ENCODE measurements at places on chromosomes 3 and 15.

- no peak for DNase-seq
These were observed 28.6 kb downstream of the IL5RA start for GRCh38 chr3:3081381-3082233.

DNA sequence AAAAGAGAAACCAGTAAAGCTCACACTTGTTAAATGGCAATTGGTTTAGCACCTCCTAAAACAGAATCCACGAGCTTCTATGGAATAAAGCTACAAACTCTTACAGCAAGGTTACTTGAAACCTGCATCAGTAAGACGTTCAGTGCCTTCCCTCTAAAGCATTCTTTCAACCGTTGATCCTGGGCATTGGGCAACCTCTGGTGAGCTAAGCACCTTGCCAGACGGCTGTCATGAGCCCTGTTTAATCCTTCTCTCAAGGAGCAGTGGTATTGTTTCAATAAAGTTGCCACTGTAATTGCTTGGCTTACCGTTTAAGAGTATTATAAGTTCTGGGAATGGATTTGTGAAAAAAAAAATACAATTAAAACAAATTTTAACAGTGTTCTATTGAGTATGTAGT, 75.0 kb downstream of the COL8A1 start:
- peak; percentile 56 for DNase-seq

DNA sequence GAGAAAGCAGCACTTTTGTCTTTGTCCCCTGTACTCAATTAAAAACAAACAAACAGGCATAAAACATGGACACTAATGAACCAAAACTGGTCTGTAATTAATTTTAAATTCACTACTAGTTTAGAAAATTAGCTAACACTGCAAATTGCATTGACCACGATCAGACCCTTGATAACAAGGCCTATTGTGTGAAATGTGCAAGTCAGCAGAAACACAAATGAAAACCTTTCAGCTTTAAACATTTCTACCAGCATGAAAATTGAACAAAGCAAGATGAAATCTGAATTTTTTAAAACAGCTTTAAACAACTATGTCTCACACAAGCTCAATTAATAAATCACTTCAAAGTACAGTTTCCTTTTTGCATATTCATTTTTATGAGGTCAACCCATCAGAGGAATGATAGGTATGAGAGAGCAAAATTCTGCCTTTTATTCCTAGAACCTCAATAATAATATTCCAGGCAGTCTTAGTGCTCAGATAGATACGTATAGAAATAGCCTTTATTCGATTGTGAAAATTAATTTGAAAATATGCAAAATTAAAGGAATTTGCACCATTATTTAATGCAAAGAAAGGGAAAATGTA, 27.0 kb upstream of the CHMP2B start:
- no peak for DNase-seq

- DNase-seq, result peak; percentile 27
These were observed 16.6 kb upstream of the AGTR1 start for GRCh38 chr3:148681080-148681479.

GRCh38 chr15:40302288-40302886, 5.3 kb downstream of the PLCB2 start:
- no peak for DNase-seq

GRCh38 chr3:161412123-161412522, 40.8 kb upstream of the SPTSSB start:
- no peak for DNase-seq

DNA sequence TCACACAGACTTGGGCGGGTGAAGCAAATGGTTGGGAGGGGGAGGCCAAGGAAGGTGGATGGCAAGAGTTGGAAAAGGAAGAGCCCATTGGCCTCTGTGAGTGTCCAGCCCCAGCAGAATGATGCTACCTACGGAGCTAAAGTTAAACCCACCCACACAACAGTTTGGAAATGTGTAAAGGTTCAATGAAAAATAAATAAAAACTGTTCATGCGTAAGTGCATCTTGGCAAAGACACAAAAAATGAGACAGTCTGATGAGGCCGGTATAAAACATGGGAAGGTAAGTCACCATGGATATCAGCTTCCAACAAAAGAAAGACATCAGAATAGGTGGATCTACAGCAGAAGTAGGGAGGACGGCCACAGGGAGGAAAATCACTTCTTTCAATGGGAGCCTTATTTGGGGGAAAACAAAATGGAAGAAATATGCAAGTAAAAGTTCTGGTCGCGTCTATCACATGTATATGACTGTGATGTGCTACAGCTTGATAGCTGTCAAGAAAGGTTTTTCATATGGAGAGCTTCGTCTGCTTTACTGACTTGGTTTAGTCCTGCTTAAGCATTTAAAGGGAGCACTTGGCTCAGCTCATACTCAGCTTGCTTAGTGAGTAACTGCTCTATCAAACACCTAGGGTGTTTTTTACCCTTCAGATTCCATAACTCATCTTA, 82.8 kb downstream of the TIGIT start:
- no peak for DNase-seq

- no peak for DNase-seq
These were observed 28.1 kb downstream of the HLTF start for GRCh38 chr3:149058198-149058597.

- DNase-seq, result no peak
These were observed 233.4 kb downstream of the LSAMP start for GRCh38 chr3:116211901-116212300.

DNA sequence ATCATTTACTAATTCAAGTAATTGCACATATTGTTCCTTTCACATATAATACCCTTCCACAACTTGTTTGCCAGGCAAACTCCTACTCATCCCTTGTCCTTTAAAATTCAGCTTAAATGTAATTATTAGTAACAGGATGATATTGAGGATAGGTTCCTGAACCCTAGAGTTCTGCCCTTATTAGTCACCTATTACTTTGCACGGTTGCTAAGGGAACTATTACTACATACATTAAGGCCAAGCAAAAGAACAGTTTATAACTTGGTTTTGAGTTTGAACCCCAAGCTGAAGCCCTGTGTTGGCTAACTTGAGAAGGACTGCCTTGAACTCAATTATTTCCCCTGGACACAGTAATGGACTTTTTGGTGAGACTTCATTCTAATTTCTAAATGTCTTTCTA, 529.7 kb downstream of the IGSF11 start:
- no peak for DNase-seq

GRCh38 chr3:48016301-48016973, at the start of gene MAP4:
Gene MAP4, minus strand, starts transcription at chr3:48016416. Its CDS starts 17,556 bp downstream, at chr3:47998860.
- DNase-seq, result peak; percentile 29

DNA sequence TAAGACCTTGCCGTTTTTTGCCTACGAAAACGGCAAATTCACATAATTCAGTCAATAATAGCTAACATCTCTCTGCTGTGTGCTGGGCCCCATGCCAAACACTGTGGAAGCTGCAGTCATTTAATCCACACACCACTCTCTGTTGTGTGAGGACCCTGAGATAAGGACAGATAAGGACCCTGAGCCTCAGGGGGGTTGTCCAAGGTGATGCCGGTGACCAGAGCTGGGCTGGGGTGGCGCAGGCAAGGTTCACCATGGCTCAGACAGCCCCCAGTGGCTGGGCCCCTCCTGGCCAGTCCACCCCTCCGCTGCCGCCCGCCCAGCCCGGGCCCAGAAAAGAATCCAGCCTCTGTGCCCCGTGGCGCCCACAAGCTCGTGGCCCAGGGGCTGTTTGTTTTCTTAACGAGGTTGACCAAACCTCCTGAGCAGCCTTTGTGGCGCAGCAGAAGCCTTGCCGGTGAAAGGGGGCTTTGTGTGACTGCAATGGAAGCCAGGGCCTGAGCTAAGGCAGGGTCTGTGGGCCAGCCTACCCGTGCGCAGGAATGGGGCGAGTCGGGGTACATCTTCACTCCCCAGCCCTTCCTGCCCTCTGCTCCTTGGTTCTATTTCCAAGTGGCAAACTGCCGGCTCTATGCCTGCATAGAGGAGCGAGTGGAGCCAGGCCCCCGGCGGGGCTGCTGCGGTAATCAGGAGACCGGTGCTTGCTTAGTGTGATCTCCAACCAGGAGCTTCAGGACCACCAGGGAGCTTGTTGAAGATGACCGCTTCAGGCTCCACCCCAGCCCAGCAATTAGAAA, 4.4 kb upstream of the SNX22 start:
- DNase-seq, result peak; percentile 33

GRCh38 chr3:123724306-123724705, 139.5 kb upstream of the HACD2 start:
- DNase-seq, result peak; percentile 44

GRCh38 chr3:186226482-186226881, 117.6 kb upstream of the ETV5 start:
- no peak for DNase-seq

- DNase-seq, result no peak
These were observed 60.8 kb upstream of the PXYLP1 start for GRCh38 chr3:141170678-141171295.

DNA sequence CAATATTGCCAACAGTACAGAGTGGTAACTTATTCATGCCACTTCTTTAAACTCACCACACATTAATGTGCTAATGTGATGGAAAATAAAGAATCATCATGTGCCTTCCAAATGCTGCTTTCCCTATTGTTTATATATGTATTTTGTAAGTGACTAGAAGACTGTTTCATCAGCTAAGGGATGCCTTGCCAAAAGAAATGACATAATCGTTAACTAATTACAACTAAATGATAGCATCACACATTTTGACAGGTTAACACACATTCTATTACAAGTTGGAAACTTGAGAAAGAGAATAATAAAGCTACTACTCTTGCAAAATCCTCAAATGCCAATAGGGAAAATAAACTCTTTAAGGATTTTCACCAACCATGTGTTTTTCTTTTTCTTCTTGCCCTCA, 329.9 kb upstream of the AGTR1 start:
- DNase-seq, result peak; percentile 34

DNA sequence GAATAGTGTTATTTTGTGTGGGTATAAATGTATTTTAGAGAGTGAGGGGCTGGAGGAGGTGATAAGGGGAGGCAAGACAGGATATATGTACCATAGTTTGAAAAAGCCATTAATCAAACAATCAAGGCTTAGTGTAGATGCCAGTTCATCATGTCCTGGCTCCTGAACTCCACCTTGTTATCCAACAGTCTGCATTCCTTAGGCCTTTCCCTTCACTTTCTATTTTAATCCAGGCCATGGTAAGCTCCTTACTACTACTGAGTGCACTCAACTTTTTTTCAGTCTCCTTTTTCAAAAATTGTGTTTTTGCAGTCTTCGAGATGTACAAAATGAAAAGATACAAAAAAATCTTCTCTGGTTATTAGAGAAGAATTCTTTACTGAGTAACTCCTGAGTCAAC, 700.5 kb upstream of the NAALADL2 start:
- DNase-seq, result no peak

DNA sequence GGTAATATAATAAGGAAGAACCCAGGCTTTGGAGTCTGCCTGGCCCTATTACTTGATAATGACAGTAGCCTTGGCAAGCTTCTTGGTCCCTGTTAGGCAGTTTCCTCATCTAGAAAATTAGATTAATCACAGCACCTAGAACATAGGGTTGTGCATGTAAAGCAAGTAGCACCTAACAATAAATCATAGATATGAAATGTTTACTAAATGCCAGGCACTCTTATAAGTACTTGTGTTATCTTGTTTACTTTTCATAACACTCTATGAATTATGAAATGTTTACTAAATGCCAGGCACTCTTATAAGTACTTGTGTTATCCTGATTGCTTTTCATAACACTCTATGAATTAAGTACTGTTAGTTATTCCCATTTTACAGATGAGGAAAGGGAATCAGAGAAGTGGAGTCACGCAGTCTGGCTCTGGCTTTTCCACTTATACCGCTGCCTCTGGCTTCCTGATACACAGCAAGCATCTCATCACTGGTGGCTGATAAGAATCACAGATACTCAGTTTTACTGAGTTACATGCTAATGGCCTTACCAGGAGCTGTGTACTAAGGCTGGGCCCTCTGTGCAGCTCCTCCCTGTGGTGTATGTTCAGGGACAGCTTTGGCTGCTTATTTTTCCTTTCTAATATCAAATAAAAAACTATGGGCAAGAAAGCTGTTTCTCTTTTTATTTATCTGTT, 123.4 kb downstream of the FEZF2 start:
- DNase-seq, result no peak

GRCh38 chr3:100184948-100185570, 70.8 kb upstream of the FILIP1L start:
- no peak for DNase-seq
